Right cardiac atrium (tissue), 5 donors: ENCODE measurements at places on chromosomes 12 and 14. TPM values are rescaled to one million over a fixed set of nuclear protein-coding genes. Genes with fewer than 3 reads are reported as not detected.

Gene ZNF84
- polyA plus RNA-seq, result 11.1 TPM

Gene CLEC14A
- 44.0 TPM for polyA plus RNA-seq

Gene DAO
- polyA plus RNA-seq, result not detected

Gene SCNN1A
- polyA plus RNA-seq, result 0.23 TPM

Gene NAB2
- 13.8 TPM for polyA plus RNA-seq

Gene GPD1
- 24.6 TPM for polyA plus RNA-seq

Gene TEAD4
- 9.6 TPM for polyA plus RNA-seq

Gene FNTB
- polyA plus RNA-seq, result 14.9 TPM

Gene RAB5B
- 86.4 TPM for polyA plus RNA-seq

Gene WSCD2
- polyA plus RNA-seq, result 0.48 TPM

Gene LMNTD1
- polyA plus RNA-seq, result not detected

Gene GLS2
- polyA plus RNA-seq, result 0.63 TPM

Gene RNU6-8
- polyA plus RNA-seq, result not detected

Gene TRHDE
- 0.57 TPM for polyA plus RNA-seq

Gene MUCL1
- polyA plus RNA-seq, result 1.5 TPM

Gene ABCC9
- polyA plus RNA-seq, result 12.1 TPM

Gene DPY19L2
- 28.1 TPM for polyA plus RNA-seq

Gene HOTAIR
- polyA plus RNA-seq, result not detected

Gene CPNE6
- polyA plus RNA-seq, result 0.16 TPM
